ENCODE measurements at places on chromosomes 5 and 9.

- no peak for DNase-seq
These were observed 132.1 kb downstream of the PCSK1 start for GRCh38 chr5:96300976-96301375.

- no peak for DNase-seq
These were observed 243.2 kb downstream of the CEMIP2 start for GRCh38 chr9:71524996-71525580.

- no peak for DNase-seq
These were observed 79.6 kb downstream of the HRH2 start for GRCh38 chr5:175737481-175737880.

DNA sequence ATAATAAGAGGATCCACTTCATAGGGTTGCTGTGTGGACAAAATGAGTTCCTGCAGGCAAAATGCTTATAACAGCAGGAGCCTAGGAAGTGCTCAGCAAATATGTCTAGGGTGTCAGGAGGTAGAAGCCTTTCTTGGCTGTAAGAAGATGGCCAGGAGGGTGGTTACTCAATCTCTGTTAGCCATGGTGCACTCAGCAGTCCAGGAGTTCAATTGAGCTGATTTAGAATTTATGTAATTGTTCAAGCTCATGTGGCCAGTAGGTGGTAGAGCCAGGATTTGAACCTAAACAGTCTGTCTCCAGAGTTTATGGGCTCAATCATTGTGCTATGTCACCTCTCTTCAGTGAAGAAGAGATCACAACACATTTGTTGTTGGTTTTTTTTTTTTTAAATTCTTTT is 381.2 kb downstream of the KIF4B start:
- no peak for DNase-seq

DNA sequence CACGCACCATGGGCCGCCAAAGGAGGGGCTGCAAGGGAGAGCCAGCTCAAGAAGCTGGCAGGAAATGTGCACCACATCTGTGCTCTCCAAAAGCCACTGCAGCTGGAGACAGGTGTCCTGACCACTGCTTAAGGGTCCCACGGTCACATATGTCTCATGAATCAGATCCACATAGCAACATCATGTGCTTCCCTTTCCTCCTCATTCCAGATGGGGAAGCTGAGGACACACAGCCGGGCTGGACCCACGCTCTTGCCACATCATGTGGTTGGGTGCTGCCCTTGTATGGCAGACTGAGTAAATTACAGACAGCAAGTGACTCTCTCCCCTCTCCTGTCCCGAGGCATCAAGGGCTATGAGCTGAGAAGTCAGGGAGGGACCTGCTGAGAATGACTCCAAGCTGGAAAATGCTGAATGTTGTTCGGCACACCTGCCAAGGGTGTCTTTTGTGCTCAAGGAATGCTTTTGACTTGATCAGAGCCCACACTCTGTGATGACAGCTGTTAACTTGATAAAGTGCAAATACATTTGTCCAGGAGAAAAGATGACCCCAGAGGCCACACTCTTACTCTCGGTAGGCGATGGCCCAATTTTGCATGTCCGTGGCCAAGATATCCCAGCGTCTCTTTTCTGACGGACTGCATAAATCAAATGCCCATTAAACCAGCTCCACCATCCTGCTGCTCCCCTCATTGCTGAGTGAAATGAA is 58.2 kb downstream of the NSUN2 start:
- DNase-seq, result no peak

- no peak for DNase-seq
These were observed 75.1 kb downstream of the ALDH7A1 start for GRCh38 chr5:126519637-126520592.

GRCh38 chr5:24773261-24773660 is 128.5 kb upstream of the CDH10 start:
- no peak for DNase-seq

- peak; percentile 38 for DNase-seq
These were observed 97.1 kb downstream of the GOLPH3 start for GRCh38 chr5:32076699-32077695.

- no peak for DNase-seq
These were observed 410.6 kb downstream of the PSAT1 start for GRCh38 chr9:78707481-78707991.

DNA sequence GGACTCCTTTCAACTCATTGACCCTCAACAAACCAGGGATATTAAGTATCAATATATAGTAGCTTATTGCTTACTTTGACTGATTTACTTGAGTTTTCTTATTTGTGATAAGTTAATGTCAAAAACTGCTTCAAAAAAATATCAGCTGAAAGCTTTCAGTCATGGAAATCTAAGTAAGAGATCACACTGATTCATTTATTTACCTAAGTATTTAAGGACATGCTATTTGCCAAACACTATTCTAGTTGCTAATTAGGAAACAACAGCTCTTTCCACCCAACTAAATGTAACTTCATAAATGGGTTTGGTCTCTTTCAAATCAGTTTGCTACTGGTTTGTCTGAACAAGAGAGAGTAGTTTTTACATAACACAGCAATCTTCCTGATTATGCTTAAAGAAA is 48.2 kb downstream of the CHD1 start:
- no peak for DNase-seq

- DNase-seq, result no peak
These were observed 9.6 kb downstream of the FBXW2 start for GRCh38 chr9:120783602-120784047.

DNA sequence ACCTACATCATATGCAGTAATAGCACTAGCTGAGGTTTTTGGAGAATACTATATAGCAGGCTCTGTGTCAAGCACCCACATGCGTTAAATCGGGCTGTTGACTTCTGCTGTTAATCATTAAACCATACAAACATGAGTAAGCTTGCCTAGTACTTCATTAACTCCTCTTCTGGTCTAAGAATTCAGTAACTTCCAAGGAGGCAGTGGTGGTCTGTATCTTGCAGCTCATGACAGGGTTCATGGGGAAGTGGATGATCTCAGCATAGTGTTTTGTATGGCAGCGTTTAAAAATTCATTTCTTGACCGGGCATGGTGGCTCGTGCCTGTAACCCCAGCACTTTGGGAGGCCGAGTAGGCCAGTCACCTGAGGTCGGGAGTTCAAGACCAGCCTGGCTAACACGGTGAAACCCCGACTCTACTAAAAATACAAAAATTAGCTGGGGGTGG is at the start of gene HAVCR1:
Gene HAVCR1 (minus strand): TSS at position 24 of the 447 bp plus-strand sequence. CDS start 1,173 bp downstream, outside the sequence.
- no peak for DNase-seq

DNA sequence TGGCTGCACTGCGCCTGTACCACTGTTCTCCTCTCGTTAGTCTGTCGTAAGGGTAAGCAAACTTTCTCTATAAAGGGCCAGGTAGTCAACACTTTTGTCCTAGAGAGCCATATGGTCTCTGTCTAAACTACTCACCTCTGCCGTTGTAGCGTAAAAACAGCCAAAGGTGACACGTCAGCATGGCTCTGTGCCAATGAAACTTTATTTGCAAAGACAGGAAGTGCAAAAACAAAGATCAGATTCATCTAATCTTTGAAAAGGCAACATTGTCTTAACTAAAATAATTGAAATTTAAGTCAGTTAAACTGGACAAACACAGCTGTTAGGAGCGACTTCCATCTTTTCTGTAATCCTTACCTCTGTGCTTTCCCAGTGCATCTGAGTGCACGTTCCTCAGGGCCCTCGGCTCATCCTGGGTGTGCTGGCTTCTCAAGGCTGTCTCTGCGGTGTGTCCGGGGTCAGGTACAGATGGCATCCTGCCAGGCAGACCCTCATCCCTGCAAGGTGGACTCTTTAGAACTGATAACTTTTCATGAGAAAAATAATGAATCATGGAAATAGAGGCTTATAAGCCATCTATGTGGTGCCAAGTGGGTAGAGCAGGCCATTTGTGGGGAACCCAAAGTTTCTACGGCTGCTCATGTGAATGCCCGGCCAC is 35.2 kb upstream of the IRX4 start:
- no peak for DNase-seq

DNA sequence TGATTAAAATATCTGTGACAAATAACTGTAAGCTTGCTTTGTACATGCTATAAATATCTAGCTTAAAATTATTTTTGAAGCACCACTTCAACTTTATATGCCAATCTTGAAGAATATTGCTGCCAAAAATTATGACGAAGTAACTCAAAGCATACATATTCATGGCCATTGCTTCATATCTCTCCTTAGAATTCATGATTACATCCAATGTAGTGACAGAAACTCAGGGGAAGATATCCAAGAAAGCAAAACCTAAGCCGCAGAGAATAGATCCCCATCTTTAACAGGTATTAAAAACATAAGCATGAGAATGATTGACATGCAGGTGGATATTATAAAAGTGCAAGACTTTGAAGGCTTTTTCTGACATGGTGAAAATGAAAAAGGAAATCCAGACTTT is 100.8 kb upstream of the PLPPR1 start:
- DNase-seq, result no peak

GRCh38 chr5:172840432-172841154 is 6.5 kb downstream of the ERGIC1 start:
- DNase-seq, result no peak

DNA sequence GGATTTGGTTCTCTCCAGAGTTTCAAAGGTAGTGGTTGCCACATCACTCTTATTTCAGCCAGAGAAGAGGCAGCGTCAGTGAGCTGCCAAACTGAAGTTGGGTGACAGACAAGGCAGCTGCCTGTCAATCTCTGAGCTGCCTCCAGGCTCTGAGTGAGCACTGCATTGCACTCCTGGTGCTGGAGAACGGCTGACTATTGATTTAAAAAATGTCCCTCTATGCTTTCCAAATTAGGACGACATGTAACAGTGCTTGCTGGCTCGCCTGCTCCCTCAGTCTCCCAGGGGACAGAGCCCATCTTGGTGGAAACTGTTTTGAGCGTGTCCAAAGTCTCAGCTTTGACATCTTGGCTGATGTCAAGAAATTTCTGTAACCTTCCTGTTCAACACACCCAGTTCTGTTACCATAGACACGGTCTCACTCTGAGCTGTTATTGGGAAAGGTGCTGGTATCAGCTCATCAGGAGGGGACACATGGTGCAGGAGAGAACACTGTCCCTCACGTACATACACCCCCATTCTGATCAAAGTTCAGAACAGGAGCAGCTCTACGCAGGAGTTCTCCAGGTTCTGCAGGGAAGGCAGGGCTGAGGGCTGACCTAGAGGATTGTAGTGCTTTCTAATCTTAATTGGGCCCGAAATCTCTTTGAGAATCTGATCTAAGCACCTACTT is 15.7 kb downstream of the PCDH12 start:
- DNase-seq, result no peak

- DNase-seq, result no peak
These were observed 271.0 kb downstream of the PRR16 start for GRCh38 chr5:120735076-120735475.

- DNase-seq, result no peak
These were observed 52.9 kb upstream of the APC start for GRCh38 chr5:112684737-112685136.

- DNase-seq, result no peak
These were observed 25.6 kb downstream of the TGFBI start for GRCh38 chr5:136054142-136055019.

- DNase-seq, result no peak
These were observed 149.0 kb downstream of the AUH start for GRCh38 chr9:91212596-91213243.

DNA sequence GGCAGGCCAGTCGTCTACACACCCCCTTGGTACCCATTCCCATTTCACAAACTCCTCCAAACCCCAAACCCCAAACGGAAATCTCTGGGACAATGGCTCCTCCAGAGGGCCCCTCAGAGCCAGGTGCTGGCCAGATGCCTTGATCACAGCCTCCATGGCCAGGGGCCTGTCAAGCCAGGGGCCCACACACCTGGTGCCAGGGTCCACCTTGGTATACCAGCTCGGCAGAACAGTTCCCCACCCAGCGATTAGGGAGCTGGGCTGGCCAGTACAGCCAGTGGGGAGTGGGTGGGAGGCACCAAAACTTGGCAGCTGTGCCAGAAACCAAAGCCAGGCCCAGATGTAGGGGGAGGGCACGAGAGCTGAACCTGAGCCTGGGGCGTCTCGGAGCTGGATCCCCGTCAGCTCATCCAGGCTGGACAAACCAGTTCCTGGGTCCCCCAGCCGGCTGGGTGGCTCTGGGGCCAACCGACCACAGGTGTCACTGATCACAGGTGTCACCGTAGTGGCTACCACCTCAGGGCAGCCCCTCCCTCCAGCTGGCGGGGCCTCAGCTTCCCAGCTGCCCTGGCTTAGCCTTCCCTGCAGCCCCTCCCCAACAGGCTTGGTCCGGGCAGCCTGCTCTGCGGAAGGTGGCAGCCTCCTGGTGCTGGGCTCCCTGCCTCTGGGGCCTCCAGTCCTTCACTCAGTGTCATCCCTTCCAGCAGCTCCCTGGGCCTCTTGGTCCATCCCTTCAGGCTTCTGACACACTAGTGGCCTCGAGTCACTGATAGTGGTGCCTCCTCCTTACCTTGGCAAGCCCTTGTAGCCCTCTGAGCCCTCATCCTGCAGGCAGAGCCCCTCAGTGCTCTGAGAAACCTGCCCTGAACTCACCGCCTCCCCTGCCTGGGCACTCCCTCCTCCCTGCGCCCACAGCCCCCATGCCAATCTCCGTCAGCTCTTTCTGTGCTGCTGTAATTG is 6.6 kb upstream of the RMND5B start:
- no peak for DNase-seq

GRCh38 chr5:80964491-80964890 is 4.3 kb downstream of the RASGRF2 start:
- no peak for DNase-seq

- no peak for DNase-seq
These were observed 909 bp downstream of the SLC36A1 start for GRCh38 chr5:151448038-151448985.

DNA sequence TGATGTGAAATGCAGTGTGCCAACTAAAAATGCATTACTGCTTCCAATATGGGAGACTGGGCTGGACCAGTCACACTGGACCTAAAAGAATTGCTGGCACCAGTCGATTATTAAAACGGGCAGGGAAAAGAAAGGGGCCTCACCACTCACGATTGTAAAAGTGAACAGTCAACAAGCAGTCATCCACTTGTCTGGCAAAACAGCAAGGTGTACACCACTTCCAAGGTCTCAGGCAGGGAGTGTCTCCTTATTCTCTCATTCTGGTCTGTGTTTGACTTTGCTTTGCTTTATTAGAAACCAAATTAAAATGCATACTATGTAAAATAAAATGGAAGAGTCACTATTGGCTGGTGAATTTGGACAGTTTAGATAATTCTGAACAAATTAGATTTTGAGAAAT is 57.8 kb upstream of the TRPM3 start:
- no peak for DNase-seq

DNA sequence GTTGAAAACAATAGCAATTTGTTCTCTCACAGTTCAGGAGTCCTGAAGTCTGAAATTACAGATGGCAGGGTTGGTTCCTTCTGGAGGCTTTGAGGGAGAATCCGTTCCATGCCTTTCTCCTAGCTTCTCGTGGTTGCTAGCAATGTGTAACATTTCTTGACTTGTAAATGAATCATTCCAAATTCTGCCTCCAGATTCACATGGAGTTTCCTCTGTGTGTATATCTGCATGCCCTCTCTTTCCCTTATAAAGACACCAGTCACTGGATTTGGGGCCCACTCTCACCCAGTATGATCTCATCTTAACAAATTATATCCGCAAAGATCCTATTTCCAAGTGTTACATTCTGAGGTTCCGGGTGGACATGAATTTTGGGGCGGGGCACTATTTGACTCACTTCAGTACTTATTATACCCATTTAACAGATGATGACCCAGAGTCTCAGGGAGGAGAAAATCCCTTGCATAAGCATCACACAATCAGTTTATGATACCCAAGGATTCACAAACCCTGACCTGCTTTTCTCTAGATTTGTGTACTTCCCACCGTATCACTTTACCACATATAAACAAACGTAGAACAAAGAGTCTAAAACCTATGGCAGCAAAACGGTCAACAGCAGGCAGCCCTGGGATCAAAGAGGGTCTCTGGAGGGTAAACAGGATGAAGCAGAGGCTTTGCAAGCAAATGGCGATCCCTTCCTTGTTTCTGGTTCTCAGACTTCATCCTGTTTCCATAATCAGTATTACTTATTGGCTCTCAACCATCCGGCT is 93.7 kb downstream of the C9orf152 start:
- DNase-seq, result no peak

- DNase-seq, result no peak
These were observed 202.8 kb upstream of the MRPS30 start for GRCh38 chr5:44605926-44606325.

Data from tibial nerve (tissue), 4 donors.